Naive B cell (primary cell): ENCODE measurements at places on chromosomes 12 and 14. TPM values are rescaled to one million over a fixed set of nuclear protein-coding genes. Genes with fewer than 3 reads are reported as not detected.
A peak's percentile ranks its signal among the peaks of the same experiment; 100 is the strongest.

DNA sequence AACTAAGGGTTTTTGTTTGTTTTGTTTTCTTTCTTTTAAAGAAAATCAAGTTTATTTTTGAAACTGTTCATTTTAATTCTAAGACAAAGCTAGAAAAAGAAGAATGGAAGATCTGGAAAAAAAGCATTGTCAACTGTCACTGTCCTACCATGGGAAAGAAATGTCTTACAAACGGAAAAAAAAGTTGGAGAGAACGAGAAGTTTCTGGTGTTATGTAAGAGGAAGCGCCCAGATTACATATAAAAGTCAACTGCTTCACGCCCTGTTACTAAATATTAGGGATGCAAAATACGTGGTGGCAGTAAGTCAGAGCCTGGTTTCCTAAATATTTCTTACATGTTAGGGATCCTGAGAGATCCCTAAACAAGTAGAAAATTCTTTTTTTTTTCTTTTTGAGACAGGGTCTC lies 14.3 kb upstream of the FBXL14 start:
- H3K4me3 ChIP-seq: no peak overlapping the region
- H3K27me3 ChIP-seq: no peaks in the 10 kb centered on the region
- no peak for DNase-seq
- no peak overlapping the region for H3K27ac ChIP-seq
- peaks cover 16% of the 10 kb centered on the region for H3K4me1 ChIP-seq
- no peaks in the 10 kb centered on the region for H3K36me3 ChIP-seq

GRCh38 chr12:64716371-64716770 lies 42.8 kb downstream of the GNS start:
- no peak for DNase-seq
- H3K27me3 ChIP-seq: no peaks in the 10 kb centered on the region
- no peak overlapping the region for H3K4me3 ChIP-seq
- H3K27ac ChIP-seq: peak overlapping the region; percentile 3
- H3K36me3 ChIP-seq: peaks cover 33% of the 10 kb centered on the region
- no peaks in the 10 kb centered on the region for H3K4me1 ChIP-seq

- DNase-seq: no peak
- peaks cover 7% of the 10 kb centered on the region for H3K36me3 ChIP-seq
- H3K27me3 ChIP-seq: no peaks in the 10 kb centered on the region
- H3K4me1 ChIP-seq: peaks cover 22% of the 10 kb centered on the region
Measured at GRCh38 chr12:94982456-94982855, 21.0 kb downstream of the NDUFA12 start.

DNA sequence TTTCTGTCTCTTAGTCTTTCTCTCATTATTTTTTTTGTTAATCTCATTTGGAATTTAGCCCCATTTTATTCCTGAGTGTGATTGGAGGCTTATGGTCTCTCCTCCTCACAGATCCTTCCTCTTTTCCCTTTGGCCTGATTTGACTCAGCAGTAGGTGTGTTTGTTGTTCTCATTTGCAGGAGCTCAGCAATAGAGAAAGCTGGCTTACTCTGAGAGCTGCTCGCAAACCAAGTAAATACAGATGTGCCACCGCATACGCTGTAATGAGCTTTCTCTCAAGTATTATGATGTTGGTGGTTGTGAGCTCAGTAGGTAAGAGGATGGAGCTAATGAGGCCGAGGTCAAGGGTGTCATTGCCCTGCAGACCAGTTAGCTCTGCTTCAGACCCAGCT lies 206.5 kb downstream of the ETV6 start:
- H3K4me1 ChIP-seq: peaks cover 27% of the 10 kb centered on the region
- no peaks in the 10 kb centered on the region for H3K27me3 ChIP-seq
- peak overlapping the region; percentile 83 for H3K27ac ChIP-seq

GRCh38 chr12:132288516-132289215 lies 40.7 kb downstream of the GALNT9 start:
- H3K27ac ChIP-seq: no peak overlapping the region
- no peak for DNase-seq
- H3K4me3 ChIP-seq: no peak overlapping the region
- H3K36me3 ChIP-seq: no peaks in the 10 kb centered on the region
- H3K27me3 ChIP-seq: peaks cover 43% of the 10 kb centered on the region

LGR5 gene
- not detected for polyA plus RNA-seq

DNA sequence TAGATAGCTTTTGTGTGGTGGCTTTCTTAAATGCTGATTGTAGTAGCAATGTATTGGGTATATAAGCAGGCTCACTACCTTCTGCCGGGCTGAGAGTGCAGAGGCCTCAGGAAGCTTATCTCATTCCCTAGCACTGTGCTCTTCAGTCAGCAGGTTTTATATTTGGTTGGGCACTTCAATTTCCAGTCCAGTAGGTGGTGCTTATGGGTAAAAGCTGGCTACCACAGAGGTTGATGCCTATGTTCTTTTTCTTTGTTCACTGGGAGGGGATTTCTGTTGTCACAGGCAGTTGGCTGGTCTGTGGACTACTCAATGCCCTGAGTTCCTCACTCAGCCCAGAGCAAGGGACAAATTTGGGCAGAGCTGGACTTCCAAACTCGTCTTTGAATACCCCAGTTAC lies 43.0 kb upstream of the GLIPR1 start:
- no peak overlapping the region for H3K27ac ChIP-seq
- peak; percentile 37 for DNase-seq
- H3K27me3 ChIP-seq: peaks cover 8% of the 10 kb centered on the region
- no peaks in the 10 kb centered on the region for H3K4me1 ChIP-seq
- no peak overlapping the region for H3K4me3 ChIP-seq
- no peaks in the 10 kb centered on the region for H3K36me3 ChIP-seq
